Osteocyte (in vitro differentiated cells): ENCODE measurements at places on chromosomes 12 and 14.

- no peak for DNase-seq
Observed at GRCh38 chr12:41983394-41983793, 161.3 kb downstream of the GXYLT1 start.

- no peak for DNase-seq
Observed at GRCh38 chr12:19970116-19970515, 398.2 kb upstream of the PDE3A start.

GRCh38 chr14:74712499-74713394, at the start of the genes AREL1 and FCF1:
TSS of gene AREL1 (minus strand) at chr14:74713080. CDS start at chr14:74685615, 27,465 bp downstream.
TSS of gene FCF1 (plus strand) at chr14:74713144. CDS start at chr14:74713198, 54 bp downstream.
- peak; percentile 91 for DNase-seq

DNA sequence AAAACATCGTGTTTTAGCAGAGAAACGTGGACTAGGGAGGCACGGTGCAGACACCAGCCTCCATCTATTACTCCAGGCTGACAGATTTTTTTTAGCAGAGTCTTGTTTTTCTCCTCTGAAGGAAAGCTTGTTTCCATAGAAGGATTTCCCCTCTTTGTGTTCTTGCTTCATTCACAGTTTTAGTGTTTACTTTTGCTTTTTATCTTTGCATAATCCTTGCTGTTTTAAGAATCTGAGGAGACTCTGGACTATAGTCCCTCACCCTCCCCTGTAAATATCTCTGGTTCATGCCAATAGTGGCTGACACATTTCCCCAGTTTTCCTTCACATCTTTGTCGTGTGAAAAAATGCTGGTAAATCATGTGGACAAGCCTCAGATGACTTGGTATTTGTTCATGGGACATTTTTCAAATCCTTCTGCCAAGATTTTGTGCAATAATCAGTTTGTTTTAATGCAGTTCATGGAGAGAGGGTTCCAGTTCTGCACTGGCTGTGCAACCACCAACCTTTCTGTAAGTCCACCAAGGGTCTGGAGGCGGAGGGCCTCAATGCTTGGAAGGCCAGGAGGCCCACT, 39.9 kb upstream of the TMCC3 start:
- DNase-seq = no peak

- DNase-seq = no peak
Observed at GRCh38 chr14:39398382-39398781, 33.9 kb downstream of the FBXO33 start.

GRCh38 chr12:41683023-41683422, 461.7 kb downstream of the GXYLT1 start:
- DNase-seq = no peak

GRCh38 chr14:21714318-21714929, 40.8 kb upstream of the OR4E1 start:
- DNase-seq = no peak

GRCh38 chr12:92041742-92042141, 103.9 kb downstream of the BTG1 start:
- DNase-seq = no peak

DNA sequence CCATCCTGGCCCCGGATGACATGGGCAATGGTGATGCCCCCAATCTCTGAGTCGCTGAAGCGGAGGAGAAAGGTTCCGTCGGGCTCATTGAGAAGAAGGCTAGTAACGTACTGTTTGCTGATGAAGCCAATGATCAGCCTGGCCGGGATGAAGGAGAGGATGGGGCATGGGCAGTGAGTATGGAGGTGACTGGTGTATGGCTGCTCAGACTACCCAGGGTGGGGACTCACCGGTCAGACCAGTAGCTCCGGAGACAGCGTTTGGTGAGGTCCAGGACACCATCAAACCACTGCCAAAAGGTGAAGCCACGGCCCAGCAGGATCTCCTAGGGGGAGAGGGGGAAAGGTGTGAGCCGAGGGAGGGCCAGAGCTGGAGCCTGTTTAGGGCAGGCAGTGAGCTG, 10.9 kb downstream of the NAB2 start:
- peak; percentile 75 for DNase-seq

DNA sequence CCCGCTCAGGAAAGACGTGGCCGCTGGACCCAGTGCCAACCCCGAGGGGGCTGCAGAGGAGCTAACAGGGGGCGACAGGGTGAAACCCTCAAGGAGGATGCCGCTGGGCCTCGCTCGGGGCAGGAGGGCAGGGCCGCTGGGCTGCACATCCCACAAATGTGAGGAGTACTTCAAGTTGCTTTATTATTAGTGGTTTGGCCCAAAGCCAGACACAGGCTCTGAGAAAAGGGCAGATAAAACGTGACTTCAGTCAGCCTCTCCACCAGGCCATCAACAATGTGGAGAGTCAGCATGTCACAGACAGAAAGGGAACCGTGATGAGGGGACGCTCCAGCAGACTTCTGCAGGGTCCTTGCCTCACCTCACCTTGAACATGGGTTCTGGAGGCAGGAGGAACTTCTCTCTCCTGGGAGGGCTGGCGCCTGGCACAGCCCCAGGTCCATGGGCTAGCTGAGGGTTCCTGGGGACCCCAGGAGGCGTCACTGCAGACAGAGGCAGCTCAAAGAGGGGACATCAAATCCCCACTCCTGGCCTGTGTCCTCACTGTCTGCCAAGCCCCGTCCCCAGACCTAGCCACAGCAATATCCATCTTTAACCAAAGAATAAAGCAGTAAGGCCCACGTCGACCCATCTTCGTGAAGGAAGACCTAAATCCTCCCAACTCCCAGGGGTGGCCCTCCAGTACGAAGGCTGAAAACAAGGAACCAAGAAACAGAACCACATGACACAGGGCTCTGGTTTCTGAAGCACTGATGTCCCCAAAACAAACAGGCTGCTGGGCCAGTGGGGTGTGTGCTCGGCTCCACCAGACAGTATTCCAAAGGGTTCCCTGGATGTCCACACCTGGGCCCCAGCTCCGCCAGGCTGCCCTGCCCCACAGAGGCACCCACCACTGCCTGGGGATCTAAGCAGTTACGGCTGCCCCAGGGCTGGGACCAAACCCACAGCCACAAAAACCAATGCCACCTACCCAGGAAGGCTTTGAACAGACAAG, 35.1 kb downstream of the CCDC85C start:
- DNase-seq = no peak

DNA sequence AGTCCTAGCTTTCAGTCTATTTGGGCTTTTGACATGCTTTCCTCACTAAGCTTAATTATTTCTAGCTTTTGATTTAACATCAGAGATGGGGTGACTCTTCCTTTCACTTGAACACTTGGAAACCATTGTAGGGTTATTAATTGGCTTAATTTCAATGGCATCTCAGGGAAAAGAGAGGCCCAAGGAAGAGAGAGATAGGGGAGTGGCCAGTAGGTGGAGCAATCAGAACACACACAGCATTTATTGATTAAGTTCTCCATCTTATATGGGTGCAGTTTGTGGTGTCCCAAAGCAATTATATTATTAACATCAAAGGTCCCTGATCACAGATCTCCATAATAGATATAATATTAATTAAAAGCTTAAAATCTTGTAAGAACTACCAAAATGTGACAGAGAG, 1466.1 kb upstream of the SEL1L start:
- DNase-seq = no peak

GRCh38 chr14:57487771-57488170, 5.9 kb downstream of the CCDC198 start:
- DNase-seq = no peak

DNA sequence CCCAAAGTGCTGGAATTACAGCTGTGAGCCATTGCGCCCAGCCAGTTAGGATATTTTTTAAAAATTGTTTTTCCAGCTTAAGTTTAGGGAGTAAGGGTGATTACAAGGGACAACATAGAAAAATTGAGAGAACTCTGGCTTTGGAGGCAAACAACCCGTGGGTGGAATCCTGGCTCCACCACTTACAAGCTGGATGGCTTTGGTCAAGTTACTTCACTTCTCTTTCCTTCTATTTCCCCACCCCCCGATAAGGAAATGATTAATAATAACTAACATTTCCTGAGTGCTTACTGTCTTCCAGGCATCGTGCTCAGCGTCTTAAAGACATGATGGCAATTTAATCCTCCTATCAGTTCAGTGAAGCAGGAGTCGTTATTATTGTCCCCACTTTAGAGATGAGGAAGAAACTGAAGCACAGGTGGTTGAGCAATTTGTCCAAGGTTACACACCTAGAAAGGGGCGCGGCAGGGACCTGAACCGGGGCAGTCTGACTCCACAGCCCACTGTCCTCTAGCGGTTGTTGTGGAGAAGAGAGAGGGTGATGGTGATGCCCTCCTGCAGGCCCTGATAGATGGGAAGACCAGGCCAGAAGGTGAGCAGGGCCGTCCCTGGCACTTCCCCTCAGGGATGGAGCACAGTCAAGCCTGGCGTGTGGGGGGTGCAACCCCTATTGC, 16.7 kb upstream of the FAIM2 start:
- DNase-seq = no peak

GRCh38 chr12:617304-617915, 45.8 kb downstream of the NINJ2 start:
- no peak for DNase-seq

DNA sequence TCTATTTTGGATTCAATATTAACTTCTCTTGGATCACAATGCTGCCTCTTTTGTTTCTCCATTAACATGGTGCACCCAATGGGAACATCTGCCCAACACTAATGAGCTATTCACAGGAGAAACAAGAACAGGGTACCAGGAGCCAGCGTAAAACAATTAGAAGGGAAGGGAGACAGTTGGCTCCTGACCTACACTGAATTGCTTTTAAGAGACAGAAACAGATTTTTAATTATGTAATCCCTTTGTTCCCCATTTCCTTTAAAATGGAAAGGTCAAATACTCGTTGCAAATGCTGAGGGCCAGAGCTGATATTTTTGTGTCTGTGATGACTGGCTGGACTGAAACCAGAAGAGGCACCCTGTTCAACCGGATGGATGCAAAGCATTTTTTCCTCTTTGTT, 108.3 kb downstream of the SEC23A start:
- DNase-seq = no peak

DNA sequence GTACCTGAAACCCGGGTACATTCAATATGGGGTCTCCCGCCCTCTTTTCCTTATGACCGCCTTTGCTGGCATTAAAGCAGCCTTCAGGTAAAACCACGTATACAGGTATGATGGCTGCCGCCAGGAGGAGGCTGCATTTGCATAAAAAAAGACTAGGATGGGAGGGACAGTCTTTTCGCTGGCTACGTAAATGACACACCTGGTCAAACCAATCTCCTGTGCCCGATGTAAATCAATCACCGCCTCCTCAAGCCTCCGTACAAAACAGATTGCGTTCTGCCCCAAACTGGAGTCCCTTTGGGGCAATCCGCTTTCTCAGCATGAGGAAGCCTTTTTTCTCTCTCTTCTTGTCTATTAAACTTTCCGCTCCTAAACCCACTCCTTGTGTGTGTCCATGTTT, 8.1 kb upstream of the ALDH1L2 start:
- DNase-seq = no peak

- DNase-seq = no peak
Observed at GRCh38 chr14:79896009-79896408, 315.3 kb downstream of the DIO2 start.

DNA sequence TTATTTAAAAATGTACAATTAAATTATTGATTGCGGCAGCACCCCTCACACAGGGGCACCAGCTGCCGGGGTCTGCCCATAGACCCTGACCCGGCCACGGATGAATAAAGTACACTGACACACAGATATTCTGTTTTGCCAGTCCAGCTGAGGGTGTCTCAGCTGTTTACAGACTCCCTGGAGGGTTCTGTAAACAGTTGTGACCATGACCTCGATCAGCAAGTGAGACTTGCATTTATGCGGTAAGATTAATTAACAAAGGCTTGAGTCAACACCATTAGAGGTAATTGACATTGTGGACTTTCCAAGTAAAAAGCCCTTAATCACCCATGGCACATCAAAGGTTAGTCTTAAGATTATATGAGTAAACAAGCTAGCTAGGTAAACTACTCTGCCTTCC, 94.3 kb downstream of the FUT8 start:
- no peak for DNase-seq

DNA sequence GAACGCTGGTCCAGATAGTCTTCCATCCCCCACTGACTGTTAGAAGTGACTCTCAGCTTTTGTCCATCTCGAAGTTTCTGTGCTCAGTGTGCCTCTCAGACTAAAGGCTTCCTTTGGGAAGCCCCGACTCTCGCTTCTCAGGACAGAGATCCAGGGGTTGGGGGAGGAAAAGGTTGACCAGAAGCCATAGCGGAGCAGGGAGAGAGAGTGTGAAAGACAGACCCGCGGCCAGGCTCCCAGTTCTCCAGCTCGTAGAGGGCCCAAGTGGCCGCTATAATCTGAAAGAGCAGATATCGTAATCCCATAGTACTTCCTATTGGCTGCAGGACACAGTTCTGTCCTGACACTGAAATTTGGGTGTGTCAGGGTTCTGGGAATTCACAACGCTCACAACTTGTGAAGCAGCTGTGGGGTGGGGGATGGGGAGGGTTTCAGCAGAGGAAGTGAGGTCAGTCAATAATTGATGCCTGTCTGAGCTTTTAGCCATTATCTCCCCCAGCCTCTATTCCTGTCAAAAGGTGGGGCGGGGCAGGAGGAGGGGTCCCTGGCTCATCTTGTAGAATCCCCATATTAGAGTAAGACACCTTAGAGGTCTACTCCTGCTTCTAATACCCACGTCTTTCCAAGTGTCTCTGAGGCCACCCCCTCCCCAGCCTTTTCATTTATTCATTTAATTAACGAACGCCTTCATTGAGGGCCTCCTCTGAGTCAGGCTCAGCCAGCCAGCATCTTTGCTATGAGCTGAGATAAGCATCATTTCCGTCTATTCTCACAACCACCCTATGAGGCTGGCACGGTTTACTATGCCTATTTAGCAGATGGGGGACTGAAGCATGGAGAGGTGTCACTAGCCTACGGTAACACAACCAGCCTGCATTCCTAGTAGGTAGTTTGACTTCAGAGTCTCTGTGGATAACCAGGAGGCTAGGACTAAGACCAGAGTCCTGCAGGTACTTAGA, 1.6 kb upstream of the ACVRL1 start:
- DNase-seq = no peak

- DNase-seq = no peak
Observed at GRCh38 chr14:88631091-88631490, 68.3 kb downstream of the ZC3H14 start.

DNA sequence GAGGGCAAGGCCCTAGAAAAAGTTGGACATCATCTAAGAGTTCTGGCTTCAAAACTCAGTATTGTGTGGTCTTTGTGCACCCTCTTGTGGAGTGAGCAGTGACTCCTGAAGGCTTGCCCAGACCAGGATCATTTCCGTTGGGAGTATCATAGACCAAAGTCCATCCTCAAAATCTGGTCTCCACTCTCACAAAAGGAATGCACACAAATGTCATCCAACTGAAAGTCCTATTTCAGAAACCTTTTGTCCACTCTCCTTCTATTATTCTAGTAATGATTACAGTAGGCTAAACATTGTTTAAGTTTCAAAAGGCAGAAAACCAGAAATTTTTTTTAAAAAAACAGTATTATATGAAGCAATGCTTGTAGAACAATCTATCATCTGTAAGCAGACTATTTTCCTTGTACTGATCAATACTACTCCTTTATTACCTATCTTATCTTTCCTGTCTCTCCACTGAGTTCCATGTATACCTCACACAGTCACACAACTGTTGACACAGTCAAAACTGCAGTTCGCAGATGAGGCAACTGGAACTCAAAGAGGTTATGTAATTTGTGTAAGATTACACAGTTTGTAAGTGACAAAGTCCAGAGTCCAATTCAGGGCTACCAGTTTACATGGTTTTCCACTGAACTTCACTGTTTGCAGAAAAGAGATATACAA, 41.4 kb downstream of the COX16 start:
- no peak for DNase-seq

GRCh38 chr12:65821336-65821735, 2.9 kb upstream of the HMGA2 start:
- DNase-seq = no peak

- DNase-seq = no peak
Observed at GRCh38 chr14:70186900-70187451, 1.8 kb downstream of the SLC8A3 start.
